ENCODE measurements at places on chromosomes 12 and 14.

DNA sequence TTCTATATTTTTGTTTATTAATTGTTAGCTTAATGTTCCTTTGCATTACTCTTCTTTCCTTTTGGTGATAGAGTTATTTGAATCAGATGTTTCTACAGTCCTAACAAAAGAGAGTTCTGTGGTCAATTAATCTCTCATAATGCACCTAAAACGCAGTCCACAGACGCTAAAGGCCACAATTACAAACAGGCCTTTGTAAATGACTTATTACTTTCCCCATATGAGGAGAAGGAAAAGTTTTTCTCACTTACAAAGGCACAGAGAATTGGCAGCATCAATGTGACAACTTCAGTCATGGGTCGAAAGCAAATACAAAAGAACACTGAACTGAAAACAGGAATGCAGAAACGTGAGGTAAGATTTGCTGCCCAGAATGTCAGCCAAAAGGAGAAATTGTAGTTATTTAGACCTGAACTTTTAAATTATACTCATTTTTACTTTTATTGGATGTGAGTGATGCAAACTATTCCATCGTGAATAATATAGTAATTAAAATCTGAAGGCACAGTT, 142.0 kb upstream of the SYT10 start:
- DNase-seq, result no peak

- no peak for DNase-seq
These were observed 50.1 kb downstream of the GALNT9 start for GRCh38 chr12:132279184-132279889.

- DNase-seq, result no peak
These were observed 105.5 kb downstream of the NUAK1 start for GRCh38 chr12:106033161-106033675.

DNA sequence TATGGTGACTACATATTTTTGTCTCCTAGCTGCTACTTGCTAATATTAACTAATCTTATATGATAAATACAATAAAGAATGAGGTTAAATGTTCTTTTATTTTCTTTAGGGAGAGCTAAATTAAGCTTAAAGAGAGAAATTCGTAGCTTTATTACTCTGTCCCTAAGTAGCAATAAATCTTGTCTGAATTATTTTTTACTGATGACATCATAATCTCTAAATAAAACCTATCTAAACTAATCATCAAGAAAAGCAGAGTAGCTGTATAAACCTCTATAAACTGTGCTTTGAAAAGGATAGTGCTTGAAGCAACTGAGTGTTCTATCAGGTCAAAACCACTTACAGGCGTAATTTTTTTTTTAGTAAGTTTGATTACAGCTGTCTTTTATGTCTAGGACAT, 42.5 kb downstream of the METTL25 start:
- no peak for DNase-seq

- no peak for DNase-seq
These were observed 78.9 kb upstream of the GZMB start for GRCh38 chr14:24712909-24713308.

DNA sequence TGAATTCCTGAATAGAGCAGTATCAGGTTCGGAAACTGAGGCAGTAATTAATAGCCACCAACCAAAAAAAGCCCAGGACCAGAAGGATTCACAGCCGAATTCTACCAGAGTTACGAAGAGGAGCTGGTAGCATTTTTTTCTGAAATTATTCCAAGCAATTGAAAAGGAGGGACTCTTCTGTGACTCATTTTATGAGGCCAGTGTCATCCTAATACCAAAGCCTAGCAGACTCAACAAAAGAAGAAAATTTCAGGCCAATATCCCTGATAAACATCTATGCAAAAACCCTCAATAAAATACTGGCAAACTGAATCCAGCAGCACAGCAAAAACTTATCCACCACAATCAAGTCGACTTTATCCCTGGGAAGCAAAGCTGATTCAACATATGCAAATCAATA, 202.3 kb upstream of the SLC16A7 start:
- no peak for DNase-seq
